ENCODE measurements at places on chromosomes 13 and 19.

- no peak for DNase-seq
These were observed 2.9 kb downstream of the CD37 start for GRCh38 chr19:49338023-49338677.

DNA sequence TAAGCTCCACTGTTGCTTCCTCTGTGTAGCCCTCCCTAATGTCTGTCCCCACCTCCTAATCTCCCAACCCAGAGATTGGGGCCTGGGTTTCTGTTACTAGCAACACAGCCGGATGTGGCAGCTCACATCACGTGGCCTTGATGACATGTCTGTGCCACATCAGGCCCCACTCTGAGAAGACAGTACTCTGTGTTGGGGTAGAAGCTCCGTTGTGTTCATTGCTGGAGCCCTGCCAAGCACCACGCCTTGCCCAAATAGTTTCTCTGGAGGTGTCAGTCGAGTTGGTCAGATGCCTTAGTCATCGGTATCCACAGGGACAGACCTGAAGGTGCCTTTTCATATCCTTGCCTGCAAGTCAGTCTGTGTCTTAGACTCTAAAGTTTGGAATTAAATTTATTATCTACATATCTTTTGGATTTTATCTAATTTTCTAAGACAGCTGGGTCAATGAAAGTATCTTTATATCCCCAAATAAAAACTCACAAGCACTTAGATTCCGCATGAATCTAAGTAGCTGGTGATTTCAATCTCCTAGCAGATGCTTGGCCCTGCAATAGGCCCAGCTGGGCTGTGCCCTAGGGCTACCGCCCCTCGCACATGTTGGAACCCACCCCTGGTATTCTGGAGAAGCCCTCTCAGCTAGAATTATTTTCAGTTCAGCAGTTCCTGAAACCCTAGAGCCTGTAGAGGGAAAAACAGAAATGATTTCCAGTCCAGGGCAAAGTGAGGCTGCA, 204.0 kb upstream of the TSHZ3 start:
- DNase-seq: no peak

GRCh38 chr19:40646743-40647254, 43.7 kb downstream of the NUMBL start:
- DNase-seq: no peak

- no peak for DNase-seq
These were observed 126.9 kb downstream of the STK24 start for GRCh38 chr13:98450026-98450425.

- DNase-seq: no peak
These were observed 460.5 kb downstream of the COG6 start for GRCh38 chr13:40116008-40116407.

GRCh38 chr19:47100290-47100689, 13.3 kb downstream of the ZC3H4 start:
- no peak for DNase-seq

DNA sequence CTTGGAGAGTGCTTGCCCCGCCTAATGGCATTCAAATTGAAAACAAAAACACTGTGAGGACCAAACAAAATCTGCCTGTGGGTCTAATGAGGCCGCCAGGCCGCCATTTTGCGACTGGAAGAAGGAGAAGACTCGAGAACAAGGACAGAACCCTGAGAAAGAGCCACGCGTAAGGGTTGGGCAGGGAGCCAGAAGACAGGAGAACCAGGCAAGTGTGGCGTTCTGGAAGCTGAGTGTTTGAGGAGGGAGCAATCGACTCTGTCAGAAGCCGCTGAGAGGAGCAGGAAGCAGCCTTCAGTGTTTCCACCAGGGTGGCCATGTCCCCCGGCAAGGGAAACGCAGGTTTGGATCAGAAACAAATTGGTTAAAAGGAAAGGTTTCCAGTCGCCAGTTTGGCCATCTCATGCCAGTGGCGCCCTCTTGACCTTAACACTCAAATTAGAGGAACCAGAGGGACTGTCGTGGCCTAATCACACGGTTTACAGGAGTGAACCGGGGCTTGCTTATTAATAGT, 10.2 kb upstream of the PTOV1 start:
- no peak for DNase-seq
